ENCODE measurements at places on chromosomes 11 and 22.

DNA sequence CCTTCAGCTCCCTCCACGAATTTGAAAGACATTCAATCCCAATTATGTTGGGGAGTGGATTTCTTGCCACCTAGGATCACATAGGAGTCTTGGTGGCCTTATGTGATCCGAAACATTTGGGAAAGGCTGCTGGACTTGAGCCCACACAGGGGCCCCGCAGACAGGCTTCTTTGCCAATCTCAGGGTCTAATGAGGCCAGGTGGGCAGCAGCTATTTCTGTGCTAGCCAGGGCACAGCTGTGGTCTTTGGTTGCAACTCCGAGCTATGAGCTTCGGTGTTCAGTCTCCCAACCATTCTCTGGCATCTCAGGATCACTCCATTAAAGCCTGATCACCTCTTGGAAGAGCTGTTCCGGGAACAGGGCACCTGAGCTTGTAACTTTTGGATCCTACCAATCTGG is 84.4 kb downstream of the TP53I11 start:
- no peak for ATAC-seq

GRCh38 chr11:32343325-32344008 is 91.9 kb downstream of the WT1 start:
- peak; percentile 93 for ATAC-seq

- ATAC-seq: no peak
These were observed 2.6 kb downstream of the ACER3 start for GRCh38 chr11:76863196-76863777.

- peak; percentile 72 for ATAC-seq
These were observed 78.7 kb downstream of the HORMAD2 start for GRCh38 chr22:30158744-30159500.

DNA sequence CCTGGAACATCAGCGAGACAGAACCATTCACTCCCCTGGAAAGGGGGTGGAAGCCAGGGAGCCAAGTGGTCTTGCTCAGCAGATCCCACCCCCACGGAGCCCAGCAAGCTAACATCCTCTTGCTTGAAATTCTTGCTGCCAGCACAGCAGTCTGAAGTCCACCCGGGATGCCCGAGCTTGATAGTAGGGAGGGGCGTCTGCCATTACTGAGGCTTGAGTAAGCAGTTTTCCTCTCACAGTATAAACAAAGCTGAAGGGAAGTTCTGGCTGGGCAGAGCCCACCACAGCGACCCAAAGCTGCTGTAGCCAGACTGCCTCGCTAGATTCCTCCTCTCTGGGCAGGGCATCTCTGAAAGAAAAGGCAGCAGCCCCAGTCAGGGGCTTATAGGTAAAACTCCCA is 764.8 kb upstream of the LUZP2 start:
- ATAC-seq: no peak

DNA sequence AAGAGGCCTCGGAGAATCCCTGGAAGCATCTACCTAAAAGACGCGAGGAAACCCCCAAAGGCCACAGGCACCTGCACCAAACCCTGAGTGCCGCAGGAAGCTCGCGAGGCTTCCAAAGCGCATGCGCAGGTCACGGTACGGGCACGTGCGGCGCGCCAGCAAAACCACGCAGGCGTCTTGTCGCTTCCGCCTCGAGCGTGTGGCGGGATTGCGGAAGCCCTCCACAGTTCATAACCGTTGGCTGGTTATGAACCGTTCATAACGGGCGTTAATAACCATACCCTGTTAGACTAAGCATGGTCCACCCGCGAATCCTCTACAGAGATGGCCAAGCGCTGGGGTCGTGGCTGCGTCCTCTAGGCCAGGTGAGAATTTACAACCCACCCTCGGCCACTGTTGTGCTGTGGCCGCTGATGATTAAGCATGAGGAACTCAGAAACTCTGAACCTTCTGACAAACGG is 46.4 kb downstream of the MORC2 start:
- ATAC-seq: peak; percentile 61

DNA sequence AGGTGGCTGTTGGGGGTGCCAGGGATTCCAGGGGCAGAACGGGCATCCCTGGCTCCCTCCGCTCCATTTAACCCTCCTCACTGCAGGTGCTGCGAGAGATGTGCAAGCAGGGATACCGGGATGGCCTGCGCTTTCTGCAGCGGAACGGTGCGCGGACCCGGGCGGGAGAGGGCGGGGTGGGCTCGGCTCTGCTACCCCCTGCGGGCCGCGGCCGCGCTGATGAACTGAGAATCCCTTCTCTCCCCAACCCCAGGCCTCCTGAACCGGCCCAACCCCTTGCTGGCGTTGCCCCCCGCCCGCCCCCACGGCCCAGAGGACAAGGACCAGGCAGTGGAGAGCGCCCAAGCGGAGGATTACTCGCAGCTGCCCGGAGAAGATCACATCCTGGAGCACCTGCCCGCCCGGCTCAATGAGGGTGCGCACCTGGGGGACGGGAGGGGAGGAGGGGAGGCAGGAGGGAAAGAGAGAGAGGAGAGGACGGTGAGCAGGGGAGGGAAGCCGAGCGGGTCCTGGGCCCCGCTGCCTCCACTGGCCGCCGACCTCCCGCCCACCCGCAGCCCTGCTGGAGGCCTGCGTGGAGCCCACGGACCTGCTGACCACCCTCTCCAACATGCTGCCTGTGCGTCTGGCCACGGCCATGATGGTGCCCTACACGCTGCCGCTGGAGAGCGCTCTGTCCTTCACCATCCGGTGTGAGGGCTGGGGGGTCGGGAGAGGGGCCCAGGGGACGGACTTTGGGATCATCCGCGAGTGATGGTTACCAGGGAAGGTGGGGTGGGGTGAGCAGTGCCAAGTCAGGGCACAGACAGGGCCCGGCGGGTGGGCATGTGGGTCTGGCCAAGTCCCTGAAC is 4.1 kb upstream of the CRACR2B start:
- no peak for ATAC-seq

GRCh38 chr11:46047520-46047919 is 73.7 kb downstream of the PHF21A start:
- ATAC-seq: no peak

GRCh38 chr11:117632306-117632705 is 164.7 kb downstream of the DSCAML1 start:
- no peak for ATAC-seq

- no peak for ATAC-seq
These were observed 15.2 kb downstream of the PRR33 start for GRCh38 chr11:1876361-1877063.

- ATAC-seq: no peak
These were observed 8.7 kb downstream of the SNRPD3 start for GRCh38 chr22:24564376-24565058.

DNA sequence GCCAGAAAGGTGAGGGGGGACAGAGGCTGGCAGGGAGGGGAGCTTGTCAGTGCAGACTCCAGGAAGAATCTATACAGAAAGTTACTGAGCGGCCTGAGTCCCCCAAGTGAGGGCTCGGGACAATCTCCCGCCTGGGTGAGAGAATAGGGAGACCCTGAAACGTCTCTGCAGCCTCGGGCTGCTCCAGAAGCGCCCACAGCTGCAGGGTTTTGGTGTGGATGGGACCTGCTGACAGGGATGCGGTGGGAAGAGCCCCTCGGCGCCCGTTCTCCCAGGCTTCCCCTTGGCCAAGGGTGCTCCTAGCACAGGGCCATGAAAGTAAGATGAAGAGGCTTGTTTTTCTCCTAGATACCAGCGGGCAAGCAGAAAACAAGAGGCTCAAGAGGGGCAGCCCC is 743 bp upstream of the RCE1 start:
- no peak for ATAC-seq

GRCh38 chr11:10004526-10005113 is 289.4 kb downstream of the SBF2 start:
- no peak for ATAC-seq

DNA sequence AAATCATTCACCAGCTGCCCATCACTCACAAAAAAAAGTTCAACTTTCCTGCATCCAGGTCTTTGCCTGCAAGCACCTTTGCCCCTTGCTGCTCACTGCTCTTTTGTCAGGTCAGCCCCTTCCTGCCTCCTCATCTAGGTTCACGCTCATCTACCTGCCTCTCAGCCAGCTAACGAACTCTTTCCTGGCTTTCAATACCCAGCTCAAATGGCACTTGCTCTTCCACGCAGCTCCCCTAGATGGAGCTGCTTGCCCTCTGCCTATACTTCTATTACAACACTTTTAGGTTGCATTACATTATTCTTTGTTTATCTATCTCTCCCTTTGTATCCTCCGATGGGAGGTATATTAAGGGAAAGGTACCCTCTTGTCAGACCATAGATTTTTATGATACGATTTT is 78.9 kb upstream of the TBCEL start:
- no peak for ATAC-seq

DNA sequence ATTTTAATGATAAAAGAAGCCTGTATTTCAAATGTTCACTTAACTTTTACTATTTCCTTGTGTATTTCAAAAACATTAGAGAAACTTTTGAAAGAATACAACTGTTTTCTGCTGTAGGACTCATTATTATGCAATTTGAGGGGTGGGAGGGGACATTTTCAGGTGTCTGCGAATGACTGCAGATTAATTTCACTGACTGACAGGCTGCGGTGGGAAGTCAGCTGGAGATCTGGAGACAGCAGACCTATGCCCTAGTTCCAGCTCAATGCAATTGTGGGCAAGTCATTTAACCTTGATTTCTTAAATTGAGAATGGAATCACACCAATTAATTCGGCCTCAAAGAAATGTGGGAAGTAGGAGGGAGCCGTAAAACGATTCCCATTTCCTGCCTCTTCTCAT is 128.7 kb downstream of the ARL14EP start:
- ATAC-seq: no peak

- no peak for ATAC-seq
These were observed 313 bp downstream of the PRCP start for GRCh38 chr11:82899957-82900276.

DNA sequence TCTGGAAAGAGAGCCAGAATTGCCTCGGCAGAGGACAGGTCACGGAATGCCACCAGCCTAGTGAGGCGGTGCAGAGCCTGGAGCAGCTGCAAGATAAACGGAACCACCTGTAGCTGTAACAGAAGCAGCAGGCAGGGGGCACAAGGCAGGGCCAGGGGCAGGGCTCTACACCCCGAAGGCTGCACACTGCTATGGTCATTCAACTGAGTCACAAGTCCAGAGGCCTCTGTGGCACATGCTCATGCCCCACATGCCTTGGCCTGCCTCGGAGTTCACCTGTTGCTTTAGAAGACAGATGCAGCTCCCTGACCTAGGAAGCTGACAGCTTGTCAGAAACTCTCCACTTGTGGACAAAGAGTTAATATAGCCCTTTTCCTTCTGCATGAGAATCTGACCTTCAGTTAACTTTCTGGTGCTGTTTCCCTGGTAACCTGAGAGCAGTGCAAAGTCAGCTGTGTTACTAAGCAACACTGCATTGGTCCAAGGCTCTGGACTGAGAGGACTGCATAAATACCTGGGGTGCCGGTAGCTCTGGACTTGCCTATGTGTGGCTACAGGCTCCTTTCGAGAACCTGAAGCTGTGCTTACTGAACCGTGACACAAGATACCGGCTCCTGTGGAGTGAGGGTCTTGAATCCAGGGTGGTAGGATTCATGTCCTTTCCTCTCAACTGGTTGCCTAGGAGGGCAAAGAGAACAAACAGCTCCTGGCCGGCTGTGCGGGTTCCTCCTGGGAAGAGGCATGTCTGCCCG is 10.5 kb downstream of the COMMD9 start:
- no peak for ATAC-seq

DNA sequence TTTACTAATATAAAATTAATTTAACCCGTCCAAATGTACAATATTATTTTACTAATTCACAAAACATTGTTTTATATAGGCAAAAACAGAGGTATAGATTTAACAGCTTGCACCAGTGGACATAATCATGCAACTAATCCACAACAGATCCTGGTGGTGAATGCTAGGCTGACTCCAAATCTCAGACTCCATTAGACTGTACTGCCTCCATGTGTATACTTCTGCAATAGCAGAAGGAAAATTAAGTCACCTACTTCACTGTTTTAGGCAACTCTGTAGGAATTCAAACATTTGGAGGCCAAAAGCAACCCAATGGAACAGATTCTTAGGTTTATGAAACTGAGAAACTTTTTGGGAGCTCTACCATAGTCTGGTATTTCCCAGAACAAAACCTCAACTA is 30.0 kb upstream of the RAB39A start:
- peak; percentile 77 for ATAC-seq

DNA sequence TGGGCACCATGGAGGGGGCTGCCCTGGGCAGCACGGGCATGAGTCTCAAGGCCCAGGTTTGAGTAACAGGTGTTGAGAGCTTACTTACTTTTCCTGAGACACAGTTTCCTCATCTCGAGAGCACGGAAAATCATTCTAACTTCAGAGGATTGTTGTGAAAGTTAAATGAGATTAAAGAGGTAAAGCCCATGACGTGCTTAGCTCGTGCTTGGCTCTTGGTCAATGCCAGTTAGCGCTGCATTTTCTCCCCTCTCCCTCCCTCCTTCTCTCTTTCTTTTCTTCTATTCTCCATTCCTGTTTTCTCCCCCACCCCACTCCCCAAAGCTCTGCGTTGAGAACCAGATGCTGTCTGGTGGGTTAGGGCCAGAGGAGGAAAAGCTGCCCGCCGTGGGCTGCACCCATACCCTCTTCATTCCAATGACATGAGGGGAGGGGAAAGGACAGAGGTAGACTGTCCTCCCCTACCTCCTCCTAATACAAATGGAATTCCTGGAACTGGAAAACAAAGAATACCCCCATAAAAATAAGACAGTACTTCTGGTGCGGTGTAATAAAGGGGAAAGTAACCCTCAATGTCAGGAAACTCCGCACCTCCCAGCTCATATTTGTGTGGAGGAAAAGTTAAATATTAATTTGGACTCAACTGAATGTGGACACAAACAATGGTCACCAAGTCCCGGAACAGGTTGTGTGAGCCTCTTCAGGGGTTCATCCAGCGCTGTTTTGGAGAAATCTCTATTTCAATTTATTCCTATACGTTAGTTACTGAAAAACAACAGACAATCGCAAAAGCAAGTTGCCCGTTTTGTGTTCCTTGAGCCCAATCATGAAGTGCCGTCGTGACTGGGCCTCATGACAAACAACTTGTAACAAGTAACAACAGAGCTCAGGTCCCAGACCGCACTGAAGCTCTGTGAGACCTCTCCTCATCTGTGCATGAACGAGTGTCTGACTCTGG is 54.8 kb upstream of the B3GAT1 start:
- no peak for ATAC-seq

DNA sequence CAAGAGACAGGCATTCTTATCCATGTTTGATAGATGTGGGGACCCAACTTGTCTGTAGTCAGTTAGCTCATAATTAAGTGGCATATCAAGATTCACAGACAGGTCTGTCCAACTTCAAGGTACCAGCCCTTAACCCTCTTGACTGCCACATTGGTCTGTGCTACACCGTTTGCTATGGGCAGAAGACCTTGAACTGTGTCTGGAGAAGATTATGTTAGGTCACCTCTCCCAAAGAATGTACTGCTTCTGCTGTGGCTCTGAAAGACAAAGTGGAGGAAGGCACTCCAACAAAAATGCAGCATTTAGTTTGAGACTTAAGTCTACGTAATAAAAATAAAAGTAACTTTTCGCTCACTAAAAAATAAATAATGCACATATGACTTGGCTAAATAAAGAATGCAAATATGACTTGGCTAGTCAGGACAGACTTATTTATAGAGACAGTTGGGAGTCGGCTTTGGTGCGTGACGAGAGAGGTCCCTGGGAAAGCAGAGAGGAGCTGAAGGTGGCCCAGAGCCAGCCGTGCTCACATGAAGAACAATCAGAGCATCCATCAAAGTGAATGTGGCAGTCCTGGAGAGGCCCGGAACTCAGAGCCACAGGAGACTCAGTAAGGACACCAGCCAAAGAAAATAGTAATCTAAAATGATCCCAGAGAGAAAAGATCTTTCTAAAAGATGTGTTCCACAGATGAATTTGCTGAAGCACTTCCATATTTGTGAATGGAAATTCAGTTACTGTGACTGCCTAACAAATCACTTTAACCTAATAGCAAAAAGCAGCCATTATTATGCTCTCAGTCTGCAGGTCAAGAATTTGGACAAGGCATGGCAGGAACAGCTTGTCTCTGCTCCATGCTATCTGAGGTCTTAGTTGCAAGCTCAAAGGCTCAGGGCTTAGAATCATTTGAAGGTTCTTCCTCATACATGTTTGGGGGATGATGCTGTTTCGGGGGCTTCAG is 35.0 kb downstream of the CWC15 start:
- ATAC-seq: no peak
